ENCODE measurements at places on chromosomes 12 and 14.

GRCh38 chr14:53609009-53609408, 347.6 kb downstream of the BMP4 start:
- no peak for DNase-seq

- DNase-seq, result peak; percentile 43
Measured at GRCh38 chr12:46160101-46160980, 108.5 kb downstream of the SLC38A1 start.

DNA sequence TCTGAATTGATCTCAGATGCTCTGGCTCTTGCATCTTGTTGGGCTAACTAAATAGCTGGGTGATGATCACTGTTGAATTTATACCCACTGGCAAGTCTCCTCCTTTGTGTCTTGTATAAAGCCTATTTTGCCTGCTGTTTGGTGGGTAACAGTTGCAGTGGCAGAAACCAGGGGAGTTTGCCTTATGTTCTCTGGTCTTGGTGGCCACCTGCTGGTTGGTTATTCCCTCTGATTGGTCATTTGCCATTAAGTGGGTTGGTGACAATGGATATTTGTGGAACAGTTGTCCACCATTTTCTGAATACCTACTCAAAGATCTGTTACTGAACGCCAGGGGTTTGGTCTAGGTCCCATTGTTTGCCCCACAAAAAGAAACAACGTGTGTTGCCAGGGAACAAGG, 52.1 kb downstream of the AVPR1A start:
- DNase-seq, result no peak

GRCh38 chr14:101063121-101063520, 159.6 kb upstream of the RTL1 start:
- no peak for DNase-seq

DNA sequence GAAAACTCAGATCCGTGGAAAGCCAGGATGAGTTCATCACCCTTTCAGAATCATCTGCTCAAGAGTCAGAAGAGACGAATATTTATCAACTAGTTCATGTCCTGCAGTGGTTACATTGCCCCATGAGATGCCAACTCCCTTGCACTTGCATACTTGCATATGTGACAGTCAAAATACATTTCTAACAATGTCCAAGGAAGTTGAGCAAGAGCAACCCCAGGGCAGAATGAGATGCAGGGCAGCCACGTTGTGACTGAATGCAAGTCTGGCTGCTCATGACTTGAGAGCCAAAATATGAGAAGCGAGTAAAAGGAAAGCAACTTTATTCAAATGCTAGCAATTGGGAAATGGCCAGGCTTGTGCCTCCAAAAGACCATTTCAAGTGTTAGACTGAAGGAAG, 23.6 kb upstream of the UTP20 start:
- DNase-seq, result no peak

GRCh38 chr14:94448071-94448808, 4.4 kb downstream of the SERPINA11 start:
- no peak for DNase-seq

- peak; percentile 92 for DNase-seq
Measured at GRCh38 chr12:46439793-46440511, 67.4 kb upstream of the SLC38A2 start.

DNA sequence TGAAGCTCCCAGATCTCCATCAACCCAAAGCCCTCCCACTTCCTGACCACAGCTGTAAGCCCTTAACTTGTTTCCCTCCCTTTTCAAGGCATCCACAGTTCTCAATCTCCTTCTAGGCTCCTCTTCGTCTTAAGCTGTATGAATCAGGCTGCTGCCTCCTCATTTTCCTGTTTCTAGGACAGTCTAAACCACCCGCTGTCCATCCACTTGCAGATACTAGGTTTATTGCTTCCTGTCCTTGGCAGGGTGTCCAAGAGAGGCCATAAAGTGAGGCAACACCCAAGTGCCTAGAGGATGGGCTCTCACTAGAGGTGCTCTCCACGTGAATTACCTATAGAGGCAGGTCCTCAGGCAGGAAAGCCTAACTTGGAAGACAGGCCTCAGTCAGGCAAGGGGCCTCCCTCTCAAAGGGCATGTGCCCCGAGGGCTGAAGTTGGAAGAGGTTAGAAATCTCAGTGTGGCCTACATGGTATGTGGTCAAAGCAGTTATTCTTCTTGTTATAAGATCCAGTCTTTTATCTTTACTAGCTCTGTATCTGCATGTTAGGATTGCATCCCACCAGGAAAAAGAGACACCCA, 8.8 kb upstream of the TMEM106C start:
- no peak for DNase-seq

GRCh38 chr12:95976416-95976832, 19.7 kb downstream of the HAL start:
- DNase-seq, result no peak

- DNase-seq, result peak; percentile 29
Measured at GRCh38 chr12:100234166-100234565, 32.7 kb downstream of the DEPDC4 start.

DNA sequence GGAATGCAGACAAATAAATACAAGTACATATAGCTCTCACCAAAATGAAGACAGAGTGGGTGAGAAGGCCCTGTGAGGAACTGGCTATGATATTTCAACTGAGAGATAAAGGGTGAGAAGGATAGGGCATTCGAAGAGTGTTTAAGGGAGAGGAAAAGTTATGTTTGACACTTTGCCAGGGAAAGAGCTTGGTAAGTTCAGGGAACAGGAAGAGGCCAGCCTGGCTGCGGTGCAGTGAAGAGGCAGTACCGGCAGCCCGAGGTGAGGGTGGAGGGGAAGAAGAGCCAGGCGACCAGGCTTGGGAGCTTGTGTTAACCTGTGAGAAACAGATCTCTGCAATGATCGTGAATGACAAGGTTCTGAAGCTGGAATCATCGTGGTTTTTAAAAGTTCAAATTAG, 84.7 kb upstream of the RFX4 start:
- no peak for DNase-seq

- DNase-seq, result peak; percentile 17
Measured at GRCh38 chr14:66610154-66610563, 102.2 kb downstream of the GPHN start.

DNA sequence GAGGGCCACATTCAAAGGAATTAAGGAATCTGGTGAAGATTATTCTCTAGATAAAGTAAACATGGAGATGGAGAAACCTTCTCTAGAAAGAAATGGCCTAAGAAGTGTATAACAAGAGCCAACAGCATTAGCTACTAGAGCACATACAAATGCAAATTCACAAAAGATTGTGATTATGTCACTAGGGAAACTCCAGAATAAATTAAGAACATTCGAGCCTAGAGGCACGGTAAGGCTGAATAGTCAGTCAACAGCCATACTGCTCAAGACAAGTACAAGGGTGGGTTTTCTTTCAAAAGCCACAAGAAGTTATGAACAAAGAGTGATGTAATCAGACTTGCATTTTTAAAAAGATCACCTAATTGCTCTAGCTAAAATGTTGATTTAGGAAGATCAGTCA, 25.4 kb downstream of the PPP4R3A start:
- DNase-seq, result no peak

- no peak for DNase-seq
Measured at GRCh38 chr14:99163446-99163845, 108.6 kb downstream of the BCL11B start.

DNA sequence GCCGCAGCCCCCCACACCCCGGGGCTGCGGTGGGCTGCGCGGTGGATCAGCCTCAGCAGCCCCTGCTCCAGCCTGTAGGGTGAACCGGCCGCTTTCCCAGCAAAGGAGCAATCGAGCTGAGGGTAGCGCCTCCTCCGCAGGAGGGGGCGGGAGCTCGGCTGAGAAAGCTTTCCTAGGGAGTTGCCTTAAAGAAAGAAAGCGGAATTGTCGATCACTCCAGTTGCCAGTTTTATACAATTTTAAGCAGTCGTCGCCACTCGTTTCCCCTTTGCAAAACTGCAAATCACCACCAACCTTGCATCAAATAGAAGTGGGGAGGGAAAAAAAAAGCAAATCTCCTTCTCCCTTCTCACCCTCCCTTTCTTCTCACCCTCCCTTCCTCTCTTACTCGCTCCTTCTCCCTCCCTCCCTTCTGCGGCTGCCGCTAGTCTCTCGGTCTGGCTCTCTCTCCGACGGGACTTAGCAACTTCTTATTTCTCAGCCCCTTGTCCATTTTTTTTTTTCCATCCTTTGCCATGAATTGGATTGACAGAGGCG, at the start of gene PDE3A:
TSS of gene PDE3A (plus strand) at position 424 of the 537 bp plus-strand sequence. CDS start 748 bp downstream, outside the sequence.
- DNase-seq, result peak; percentile 80

DNA sequence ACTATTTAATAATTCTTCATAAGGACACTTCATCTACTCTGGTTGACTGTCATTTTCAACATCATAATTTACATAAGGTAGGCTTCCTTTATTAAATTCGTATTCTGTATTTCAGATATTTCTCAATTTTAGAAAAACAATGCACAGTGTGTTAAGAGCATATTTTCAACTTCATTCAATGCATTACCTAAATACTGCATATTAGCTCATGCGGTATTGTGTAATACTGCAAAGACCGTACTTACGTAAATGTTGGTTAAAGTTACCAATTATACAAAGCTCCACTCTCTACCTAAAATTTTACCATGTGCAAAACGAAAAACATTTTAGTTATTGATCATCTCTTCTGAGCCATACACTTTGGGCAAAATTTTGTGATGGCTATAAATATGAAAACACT, 62.8 kb downstream of the EXOC5 start:
- DNase-seq, result no peak

GRCh38 chr12:89945123-89945522, 236.5 kb upstream of the ATP2B1 start:
- no peak for DNase-seq

GRCh38 chr12:92926549-92926948, 2.5 kb downstream of the EEA1 start:
- peak; percentile 28 for DNase-seq

- DNase-seq, result no peak
Measured at GRCh38 chr14:45649051-45649450, 396.0 kb upstream of the MIS18BP1 start.

DNA sequence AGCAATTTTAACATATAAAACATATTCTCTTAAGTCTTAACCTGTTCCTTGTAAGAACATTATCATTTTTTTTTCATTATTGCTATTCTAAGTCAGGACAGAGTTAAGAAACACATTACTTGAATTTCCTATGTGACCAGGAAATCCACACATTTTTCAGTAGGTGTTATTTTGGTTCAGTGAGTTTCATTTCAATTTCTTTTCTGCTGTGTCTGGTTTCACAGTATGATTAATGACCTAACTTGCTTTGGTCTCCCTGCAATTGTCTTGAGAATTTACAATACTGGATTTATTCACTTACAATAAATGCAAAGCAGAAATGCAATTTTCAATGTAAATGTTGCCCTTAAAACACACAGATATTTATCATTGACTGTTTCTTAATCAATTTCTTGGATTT, 396.9 kb upstream of the TMTC1 start:
- DNase-seq, result no peak

GRCh38 chr12:1642513-1642912, 13.5 kb downstream of the WNT5B start:
- no peak for DNase-seq

DNA sequence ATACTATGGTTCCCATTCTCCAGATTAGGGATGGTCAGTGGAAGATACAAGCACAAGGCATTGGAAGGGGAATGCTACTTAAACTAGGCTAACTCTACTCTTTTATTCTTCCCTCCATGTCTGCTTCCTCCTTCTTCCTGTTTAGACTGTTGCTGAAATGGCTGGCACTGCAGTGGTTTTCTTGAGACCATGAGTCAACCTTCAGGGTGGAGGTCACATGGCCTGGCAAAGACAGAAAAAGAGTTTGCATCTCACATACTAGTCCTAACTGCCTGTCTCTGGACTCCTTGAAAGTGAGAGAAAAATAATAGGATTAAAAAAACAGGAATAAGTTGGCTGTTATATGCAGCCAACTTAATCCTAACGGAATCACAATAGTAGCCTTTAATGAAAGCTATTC, 37.0 kb downstream of the ALDH1L2 start:
- DNase-seq, result no peak

GRCh38 chr12:68259318-68259940, 6.0 kb upstream of the IL22 start:
- peak; percentile 66 for DNase-seq

GRCh38 chr12:121964813-121965643, 46.6 kb downstream of the CFAP251 start:
- peak; percentile 22 for DNase-seq

GRCh38 chr12:87363497-87364084, 665.6 kb downstream of the C12orf50 start:
- peak; percentile 4 for DNase-seq

- DNase-seq, result no peak
Measured at GRCh38 chr14:65462411-65462810, 49.9 kb downstream of the FUT8 start.

DNA sequence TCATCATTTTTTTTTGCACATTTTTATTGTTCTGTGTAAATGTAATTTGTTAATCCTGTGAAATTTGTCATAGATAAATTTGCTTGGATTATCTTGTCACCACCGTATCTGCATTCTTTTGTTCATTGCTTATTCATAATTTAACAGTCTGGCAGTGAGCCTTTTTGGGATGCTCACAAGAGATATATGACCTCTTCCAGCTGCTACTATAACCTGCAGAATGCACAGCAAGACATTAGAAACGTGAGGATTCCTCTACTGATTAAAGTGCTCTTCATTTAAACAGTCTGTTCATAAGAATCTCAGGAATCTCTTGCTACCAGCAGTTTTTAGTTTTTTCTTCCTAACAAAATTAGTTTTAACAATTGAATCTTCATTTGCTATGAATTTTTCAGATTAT, 9.1 kb downstream of the NPAS3 start:
- no peak for DNase-seq

GRCh38 chr12:25256005-25256404, 5.3 kb upstream of the KRAS start:
- no peak for DNase-seq

DNA sequence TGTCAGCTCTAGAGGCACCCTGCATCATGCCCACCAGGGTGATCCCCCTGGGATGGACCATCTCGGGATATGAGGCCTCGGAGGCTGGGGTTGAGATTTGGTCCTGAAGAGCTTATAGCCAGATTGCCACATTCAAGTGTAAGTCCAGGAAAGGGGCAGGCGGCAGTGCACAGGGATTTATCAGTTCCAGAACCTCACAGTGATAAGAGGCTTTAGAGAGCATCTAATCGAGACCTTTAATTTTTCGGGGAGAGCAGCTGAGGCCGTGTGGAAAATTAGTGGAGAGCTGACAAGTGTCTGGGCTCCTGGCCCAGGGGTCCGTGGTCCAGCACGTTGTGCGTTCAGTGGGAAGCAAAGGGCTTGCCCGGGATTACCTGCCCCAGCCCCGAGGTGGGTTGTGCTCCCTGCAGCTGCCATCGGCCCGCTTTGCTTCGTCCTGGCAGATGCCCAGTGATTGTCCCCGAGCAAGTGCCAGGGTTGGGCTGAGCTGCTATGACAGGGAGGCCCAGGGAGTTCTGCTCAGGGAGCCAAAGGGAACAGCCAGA, 52.1 kb downstream of the C14orf132 start:
- peak; percentile 84 for DNase-seq

DNA sequence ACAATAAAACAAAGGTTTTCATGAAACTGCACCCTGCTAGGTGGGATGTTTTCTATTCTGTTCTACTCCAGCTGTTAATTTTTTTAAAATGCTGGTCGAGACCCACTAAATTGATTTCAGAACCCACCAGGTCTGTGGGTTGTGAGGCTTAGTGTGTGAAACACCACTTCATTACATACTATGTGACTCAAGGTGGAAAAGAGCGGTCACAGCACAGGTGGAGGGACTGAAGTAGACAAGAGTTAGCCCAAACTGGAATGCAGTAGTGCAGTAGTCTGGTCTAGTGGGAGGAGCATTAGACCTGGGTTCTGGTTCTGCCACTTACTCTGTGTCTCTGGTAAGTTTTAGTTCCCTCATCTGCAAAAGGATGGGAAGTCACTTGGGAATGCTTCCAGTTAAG, 12.2 kb downstream of the DDX55 start:
- no peak for DNase-seq
